ENCODE measurements at places on chromosomes 2 and 18. TPM values are rescaled to one million over a fixed set of nuclear protein-coding genes. Genes with fewer than 3 reads are reported as not detected.
A peak's percentile ranks its signal among the peaks of the same experiment; 100 is the strongest.

DNA sequence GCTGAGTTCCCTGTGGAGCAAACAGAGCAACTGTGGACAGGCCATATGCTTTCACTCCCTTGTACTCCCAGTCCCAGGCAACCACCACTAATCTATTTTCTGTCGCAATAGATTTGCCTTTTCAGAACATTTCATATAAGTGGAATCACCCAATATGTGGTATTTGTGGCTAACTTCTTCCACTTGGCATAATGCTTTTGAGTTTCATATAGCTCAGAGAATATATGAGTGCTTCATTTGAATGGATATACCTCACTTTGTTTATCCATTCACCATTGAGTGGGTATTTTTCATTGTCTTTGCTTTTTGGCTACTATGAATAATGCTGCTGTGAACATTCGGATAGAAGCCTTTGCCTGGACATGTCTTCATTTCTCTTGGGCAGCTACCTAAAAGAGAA lies 151.9 kb downstream of the CERS6 start:
- DNase-seq: no peak

- no peak for DNase-seq
These were observed 23.6 kb upstream of the COL6A3 start for GRCh38 chr2:237437566-237437965.

GRCh38 chr18:37327063-37327577 lies 238.5 kb downstream of the CELF4 start:
- no peak for DNase-seq

GRCh38 chr2:117127680-117128079 lies 686.8 kb upstream of the DDX18 start:
- DNase-seq: no peak

DNA sequence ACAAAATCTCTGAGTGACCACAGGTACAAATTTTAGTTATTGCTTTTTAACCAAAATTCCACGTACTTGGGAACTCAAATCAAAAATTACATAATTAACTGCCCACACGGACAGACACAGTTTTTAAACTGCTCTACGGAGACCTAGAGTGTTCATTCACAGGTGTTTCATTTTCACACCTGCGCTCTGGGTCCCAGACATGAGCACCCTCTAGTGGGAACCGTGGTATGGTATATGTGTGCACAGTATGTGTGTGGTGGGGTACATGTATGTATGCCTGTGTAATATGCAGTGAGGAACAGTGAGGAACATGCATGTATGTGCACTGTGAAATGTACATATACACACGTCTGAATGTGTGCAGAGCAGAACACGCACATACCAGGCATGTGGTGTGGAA lies 65.0 kb downstream of the PPP4R1 start:
- no peak for DNase-seq

DNA sequence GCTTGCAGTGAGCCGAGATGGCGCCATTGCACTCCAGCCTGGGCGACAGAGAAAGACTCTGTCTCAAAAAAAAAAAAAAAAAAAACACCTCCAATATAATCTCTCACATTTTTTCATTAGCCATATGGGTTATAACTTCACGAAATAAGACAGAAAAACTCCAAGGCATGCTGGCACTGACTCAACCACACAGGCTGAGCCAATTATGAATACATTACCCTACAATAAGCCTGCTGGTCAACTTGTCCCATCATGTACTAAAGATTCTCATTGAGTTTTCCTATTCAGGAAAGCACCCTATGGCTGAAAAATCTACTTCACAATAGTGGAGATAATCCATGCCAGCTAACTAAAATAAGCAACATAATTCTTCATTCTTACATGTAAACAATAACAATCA lies 12.8 kb upstream of the MAP3K20 start:
- DNase-seq: no peak

DNA sequence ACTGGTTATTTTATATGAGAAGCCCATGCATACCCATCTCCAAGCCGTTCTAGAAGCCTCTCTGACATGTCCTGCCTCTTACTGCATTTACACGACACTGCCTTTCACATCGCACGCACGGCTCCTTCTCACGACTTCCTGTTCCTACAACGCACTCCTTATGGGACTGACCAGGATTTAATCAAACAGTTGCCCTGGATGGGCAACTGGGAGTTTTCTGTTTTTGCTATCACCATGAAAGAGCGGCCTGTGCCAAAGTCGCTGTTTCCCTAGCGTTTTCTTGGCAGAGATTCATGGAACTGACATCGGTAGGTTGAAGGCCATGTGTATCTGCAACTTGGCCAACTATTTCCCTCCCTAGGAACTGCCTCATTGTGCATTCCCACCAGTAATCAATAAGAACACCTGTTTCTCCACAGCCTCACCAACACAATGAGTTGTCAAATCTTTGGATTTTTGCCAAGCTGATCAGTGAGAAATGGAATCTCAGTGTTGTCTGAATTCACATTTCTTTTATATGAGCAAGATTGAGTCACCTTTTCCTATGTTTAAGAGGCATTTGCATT lies 97.2 kb upstream of the OTOS start:
- peak; percentile 97 for DNase-seq

GRCh38 chr2:30666266-30666874 lies 140.9 kb downstream of the CAPN13 start:
- DNase-seq: peak; percentile 73

DNA sequence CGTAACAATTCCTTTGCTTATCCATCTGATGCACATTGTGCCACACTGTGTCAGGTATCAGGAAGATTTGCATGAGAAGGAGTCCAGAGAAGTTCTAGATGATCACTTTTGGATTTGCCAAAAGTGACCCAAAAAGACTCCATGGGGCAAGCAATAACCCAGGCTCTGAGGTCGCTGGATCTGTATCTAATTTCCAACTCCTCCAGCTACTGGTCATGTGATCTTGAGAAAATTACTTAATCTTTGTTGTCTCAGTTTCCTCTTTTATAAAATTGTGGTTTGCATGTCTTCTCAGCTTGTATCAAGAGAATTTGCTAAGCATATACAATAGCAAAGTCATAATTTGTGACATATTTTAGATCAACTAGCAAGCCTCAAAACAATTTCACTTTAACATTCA lies 61.3 kb upstream of the ITGA4 start:
- DNase-seq: no peak

DNA sequence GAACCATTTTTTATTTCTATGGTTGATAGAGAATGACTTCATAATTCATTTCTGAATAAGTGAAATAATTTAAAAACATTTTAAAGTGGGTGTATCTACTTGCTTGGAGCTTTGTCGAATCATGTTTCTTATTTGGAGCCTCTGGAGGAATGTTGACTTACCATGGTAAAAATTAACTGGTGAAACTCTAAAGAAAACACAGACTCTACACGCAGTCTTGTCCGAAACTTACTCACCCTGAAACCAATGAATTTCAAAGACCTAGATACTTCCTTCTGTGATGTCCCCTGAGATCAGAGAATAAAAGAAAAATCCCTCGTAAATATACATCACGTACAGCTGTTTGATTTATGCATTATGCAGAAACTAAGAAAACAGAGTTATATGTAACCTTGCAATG lies 665.2 kb upstream of the NRXN1 start:
- DNase-seq: no peak

DNA sequence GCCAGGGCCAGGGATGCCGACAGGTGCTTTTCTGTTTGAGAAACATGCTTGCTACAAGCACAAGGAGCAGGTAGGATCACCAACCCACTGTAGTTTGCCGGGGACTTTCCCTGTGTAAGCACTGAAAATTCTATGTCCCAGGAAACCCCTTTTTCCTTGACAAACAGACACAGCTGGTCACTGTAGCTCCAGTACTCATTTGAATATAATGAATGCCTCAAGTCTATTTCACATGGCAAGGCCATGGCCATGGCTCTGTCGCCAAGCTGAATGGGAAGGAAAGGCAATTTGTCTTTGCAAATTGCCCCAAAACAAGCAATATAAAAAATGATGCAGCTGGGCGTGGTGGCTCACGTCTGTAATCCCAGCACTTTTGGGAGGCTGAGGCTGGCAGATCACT lies 49.6 kb upstream of the IGFBP2 start:
- DNase-seq: no peak

DNA sequence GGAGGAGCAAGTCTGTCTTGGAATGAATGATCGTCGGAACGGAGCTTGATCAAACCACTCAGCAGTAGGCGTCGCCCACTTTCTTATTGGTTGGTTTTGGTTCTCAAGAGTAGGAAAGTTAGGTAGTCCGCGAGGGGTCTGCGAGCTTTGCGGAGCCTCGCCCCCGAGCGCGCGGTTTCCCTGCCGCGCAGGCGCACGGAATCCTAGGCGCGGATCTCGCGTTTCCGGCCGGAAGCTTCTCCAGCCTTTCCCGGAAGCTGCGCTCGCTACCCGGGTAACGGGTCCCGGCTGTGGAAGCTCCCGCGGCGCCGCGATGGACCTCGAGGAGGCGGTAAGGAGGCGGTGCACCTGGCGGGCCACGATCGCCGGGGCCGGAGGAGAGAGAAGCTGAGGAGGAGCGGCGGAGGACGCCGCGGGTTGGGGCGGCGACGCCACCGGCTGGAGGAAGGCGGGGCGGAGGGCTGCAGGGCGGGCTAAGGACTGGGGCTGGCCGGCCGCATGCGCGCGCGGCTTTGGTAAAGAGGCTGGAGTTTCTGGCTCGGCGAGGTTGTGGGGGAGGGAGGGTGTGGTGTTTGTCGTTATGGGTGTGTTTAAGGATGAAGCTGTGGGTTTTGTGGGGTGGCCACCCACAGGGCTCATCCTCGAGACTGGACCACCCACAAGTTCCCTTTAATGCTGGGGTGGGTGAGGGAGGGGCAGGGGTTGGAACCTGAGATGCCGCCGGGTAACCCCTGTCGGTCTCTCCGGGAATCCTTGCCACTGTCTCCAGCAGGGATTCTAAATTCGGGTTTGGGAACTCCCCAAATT lies at the start of gene TAF1B:
TSS of gene TAF1B (plus strand) at position 246 of the 807 bp plus-strand sequence. CDS start at position 314, 68 bp downstream.
- DNase-seq: peak; percentile 92

GRCh38 chr2:119385466-119385865 lies 18.7 kb downstream of the DBI start:
- no peak for DNase-seq

DNA sequence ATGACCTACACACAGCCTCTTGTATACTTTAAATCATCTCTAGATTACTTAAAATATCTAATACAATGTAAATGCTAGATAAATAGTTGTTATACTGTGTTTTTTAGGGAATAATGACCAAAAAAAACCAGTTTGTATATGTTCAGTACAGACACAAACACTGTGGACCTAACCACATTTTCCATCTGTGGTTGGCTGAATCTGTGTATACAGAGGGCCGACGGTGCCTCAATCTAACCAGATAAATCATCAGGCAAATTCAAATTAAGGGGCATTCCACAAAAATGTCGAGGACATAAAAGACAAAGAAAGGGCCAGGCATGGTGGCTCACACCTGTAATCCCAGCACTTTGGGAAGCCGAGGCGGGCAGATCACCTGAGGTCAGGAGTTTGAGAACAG lies 14.1 kb downstream of the MGAT4A start:
- DNase-seq: no peak

DNA sequence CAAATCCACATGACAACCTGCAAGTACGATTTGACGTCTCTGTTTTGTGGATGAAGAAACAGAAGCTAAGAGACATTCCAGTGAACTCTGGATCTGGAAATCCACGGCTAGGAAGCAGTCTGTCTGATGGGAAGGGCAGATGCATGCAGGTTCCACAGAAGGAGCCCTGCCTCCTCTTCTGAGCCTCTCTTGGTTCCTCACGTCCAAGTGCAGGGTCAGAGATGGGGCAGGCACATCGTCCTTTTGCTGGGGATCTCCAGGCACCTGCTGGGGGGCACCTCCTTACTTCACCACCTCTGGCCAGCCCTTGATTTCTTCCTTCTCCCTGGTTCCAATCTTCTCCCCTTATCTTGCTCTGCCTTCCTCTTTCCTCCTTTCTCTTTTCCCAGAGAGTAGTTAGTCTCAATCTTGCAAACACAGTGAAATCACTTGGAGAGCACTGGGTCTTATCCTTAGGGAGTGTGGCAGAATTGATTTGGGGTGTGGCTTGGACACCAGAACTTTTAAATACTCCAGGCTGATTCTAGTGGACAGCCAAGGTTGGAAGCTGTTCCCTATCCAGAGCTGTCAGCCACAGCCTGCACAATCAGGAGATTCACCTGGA lies 137.8 kb downstream of the BCL2 start:
- DNase-seq: no peak

SLC9A4 gene
- total RNA-seq: not detected

PROKR1 gene
- total RNA-seq: not detected

ICOS gene
- total RNA-seq: not detected

PDE1A gene
- 3.0 TPM for total RNA-seq

ACADL gene
- 0.19 TPM for total RNA-seq

OR6B2 gene
- total RNA-seq: not detected

DTNA gene
- total RNA-seq: 2.9 TPM

GREB1L gene
- 10.1 TPM for total RNA-seq

ALK gene
- not detected for total RNA-seq

SERPINB4 gene
- total RNA-seq: not detected

All from dermis blood vessel endothelial cell (primary cell).